ENCODE measurements at places on chromosomes 2 and 18. TPM values are rescaled to one million over a fixed set of nuclear protein-coding genes. Genes with fewer than 3 reads are reported as not detected.

FMNL2 gene
- 32.7 TPM for total RNA-seq

SERPINB13 gene
- total RNA-seq: not detected

C1QL2 gene
- total RNA-seq: 0.28 TPM

MYO5B gene
- total RNA-seq: 2.7 TPM

NT5C1B gene
- total RNA-seq: not detected

LINC00305 gene
- not detected for total RNA-seq

CD8A gene
- not detected for total RNA-seq

SCYGR3 gene
- total RNA-seq: not detected

POTEF gene
- total RNA-seq: 0.69 TPM

FBXO15 gene
- total RNA-seq: 0.55 TPM

PLCL1 gene
- total RNA-seq: 0.22 TPM

ATG9A gene
- total RNA-seq: 32.5 TPM

ACTG2 gene
- total RNA-seq: not detected

ALLC gene
- not detected for total RNA-seq

RNF144A gene
- total RNA-seq: 13.6 TPM

CKAP2L gene
- 24.8 TPM for total RNA-seq

ST8SIA5 gene
- total RNA-seq: 0.52 TPM

IL18R1 gene
- total RNA-seq: 0.41 TPM

PMS1 gene
- 28.0 TPM for total RNA-seq

INPP5D gene
- total RNA-seq: 1.7 TPM

UGT1A4 gene
- not detected for total RNA-seq

GPR17 gene
- not detected for total RNA-seq

DLGAP1 gene
- 21.7 TPM for total RNA-seq

TIA1 gene
- total RNA-seq: 136 TPM

B3GNT7 gene
- 52.9 TPM for total RNA-seq

TP53I3 gene
- total RNA-seq: 34.1 TPM

DES gene
- total RNA-seq: 18.8 TPM

KCNJ3 gene
- 0.28 TPM for total RNA-seq

TRPM8 gene
- total RNA-seq: 0.31 TPM
